NCI-H1092 (cell line): ENCODE measurements at places on chromosomes 4 and X.

DNA sequence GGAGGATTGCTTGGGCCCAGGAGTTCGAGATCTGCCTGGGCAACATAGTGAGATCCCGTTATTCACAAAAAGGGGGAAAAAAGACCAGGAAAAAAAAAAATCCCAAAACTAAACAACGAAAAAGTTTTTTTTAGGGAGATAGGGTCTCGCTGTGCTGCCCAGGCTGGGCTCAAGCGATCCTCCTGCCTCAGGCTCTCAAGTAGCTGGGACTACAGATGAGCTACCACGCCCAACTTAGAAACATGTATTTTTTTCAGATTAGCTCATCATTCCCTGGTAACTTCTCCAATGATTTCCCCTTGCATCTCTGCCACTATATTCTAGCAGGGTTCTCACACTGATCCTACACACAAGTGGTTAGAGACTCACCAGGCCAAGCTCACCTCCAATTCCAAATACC lies 24.4 kb upstream of the IRAK1 start:
- DNase-seq: no peak

- DNase-seq: no peak
Observed at GRCh38 chr4:121464854-121465253, 84.0 kb upstream of the QRFPR start.

DNA sequence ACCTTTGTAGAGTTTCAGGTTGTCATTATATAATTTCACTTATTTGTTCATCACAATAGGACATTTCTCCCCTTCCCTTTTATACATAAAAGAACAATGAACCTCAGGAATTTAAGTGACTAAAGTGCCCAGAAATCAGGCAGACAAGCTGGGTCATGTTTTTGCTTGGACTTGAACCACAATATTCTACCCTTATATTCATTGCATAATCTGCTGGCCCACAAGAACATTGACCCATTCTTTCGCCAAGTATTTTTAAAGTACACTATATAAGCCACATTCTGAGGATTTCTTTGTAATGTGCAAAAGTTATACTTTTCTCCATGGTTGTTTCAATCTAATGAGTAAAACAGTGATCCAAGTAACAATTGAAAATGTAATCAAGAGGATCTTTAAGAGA lies 637.5 kb upstream of the SLIT2 start:
- no peak for DNase-seq

GRCh38 chrX:72634331-72634730 lies 61.7 kb upstream of the HDAC8 start:
- DNase-seq: no peak

DNA sequence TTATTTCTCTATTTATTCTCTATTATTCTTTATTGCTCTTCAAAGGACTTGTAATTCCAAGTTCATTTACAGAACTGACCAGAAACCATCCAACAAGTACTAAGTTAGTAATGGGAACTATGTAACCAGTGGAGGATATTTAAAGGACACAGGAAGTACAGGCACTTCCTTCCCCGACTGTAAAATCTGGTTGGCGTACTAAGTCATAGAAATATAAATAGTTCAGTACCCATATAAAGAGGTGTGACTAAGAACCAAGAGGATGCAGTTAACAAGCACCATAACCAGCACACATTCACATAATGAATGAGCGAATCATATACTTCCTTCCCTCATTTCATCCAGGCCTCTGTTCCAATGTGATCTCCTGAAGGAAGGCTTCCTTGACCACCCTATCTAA lies 3.6 kb upstream of the EIF4E start:
- no peak for DNase-seq

DNA sequence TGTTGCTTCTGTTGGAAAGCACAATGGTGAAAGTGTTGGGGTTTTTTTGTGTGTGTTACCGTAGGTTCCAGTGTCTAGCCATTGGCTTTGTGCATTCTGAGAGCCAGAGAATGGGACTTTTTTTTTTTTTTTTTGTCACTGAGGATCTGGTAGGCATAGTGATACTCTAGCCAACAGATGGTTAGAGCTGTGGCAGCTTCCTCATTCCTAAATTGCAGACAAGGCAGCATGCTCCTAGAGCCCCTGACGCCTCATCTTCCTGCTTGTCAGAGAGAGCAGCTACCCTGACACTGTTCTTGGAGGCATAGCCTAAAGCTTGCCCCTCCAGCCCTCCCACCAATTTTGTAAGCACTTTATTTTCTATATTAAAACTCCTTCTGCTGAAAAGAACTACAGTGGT lies 27.0 kb downstream of the ARHGEF9 start:
- no peak for DNase-seq

DNA sequence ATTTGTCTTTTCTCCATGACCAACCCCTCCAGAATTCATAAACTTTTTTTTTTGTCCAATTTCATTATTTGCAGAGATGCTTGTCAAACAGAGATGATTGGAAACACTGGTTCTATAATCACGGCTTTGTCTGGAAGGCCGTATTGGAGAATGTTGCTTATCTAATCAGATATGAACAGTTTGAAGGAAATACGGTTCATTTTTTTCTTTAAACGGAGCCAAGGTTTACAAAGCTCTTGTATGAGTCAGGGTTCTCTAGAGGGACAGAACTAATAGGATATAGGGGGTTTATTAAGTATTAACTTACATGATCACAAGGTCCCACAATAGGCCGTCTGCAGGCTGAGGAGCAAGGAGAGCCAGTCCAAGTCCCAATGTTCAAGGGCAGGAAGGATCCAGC lies 1415.8 kb downstream of the C4orf33 start:
- DNase-seq: no peak

DNA sequence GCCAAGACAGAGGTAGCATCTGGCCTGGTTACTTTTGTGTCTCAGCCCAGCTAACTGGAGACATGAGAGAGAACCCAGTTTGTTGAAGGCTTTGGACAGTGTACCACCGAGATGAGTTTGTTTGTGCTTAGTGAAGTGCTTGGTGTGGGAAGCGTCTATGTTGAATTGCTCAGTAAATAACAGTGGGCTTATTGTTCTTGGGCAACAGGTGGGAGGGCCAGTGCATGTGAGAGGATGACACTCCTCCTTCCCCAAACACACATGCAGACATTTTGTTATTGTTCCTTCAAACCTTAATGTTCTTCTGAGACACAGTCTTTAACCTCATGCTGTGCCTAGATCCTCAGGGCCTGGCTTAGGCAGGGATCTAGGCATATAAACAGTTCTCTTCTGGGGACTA lies 39.7 kb downstream of the MSN start:
- no peak for DNase-seq

- no peak for DNase-seq
Observed at GRCh38 chr4:100049872-100050271, 99.8 kb upstream of the H2AZ1 start.

- no peak for DNase-seq
Observed at GRCh38 chr4:78439328-78439727, 112.2 kb upstream of the ANXA3 start.

DNA sequence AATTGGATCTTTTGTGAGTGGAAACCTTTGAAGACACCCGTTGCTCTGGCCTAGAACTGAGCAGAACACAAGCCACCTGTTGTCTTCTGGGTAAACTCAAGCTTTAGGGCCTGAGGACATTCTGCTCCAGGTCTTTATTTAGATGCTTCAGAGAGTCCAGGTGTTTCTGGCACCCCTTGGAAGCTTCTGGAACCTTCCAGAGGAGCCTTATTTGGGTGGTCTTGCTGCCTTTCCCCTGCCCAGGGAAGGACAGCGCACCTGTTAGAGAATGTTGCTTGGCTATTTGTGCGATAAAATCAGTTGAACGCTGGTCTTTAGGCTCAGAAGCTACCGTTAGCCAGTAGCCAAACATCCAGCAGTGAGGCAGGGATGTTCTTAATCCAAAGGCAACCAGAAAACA lies 3.0 kb downstream of the ZNF275 start:
- no peak for DNase-seq

DNA sequence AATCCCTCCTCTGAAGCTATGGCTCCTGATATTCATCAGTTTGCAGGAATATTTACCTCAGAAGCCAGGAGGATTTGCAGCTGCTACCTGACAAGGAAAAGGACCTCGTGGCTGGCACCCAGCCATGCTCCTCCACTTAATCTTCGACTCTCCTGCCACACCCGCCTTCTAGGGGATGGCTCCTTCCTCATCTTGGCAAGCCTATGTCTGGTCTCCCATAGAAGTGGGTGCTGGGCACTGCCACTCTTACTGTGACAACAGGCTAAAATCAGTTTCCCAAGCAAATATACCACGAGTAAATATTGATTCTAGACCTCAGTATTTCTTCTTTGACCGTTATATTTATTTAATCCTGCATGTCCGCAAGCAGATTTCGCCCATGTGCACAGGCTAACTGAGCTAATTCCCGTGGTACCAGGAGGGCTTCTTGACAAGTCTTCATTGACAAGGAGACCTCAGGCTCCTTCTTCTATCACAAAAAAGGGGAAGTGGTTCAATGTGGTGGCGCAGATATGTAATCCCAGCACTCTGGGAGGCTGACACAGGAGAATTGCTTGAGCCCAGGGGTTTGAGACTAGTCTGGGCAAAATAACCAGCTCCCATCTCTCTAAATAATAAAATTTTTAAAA lies 52.6 kb upstream of the DCTD start:
- DNase-seq: no peak

DNA sequence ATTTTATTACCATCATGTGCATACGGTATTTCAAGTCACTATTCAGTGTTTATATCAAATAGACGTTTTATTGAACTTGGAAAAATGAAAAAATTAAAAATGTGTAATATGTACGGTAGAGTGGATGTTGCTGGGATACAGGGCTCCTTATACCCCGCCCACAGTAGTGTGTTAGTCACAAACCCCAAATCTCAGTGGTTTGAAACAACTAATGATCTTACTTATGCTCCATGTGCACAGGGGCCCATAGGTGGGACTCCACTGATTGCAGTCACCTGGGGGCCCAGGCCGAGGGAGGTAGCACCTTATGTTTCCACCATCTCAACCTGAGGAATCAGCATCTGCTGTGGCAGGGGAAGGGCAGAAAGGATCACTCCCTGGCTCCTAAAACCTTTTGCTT lies 18.1 kb downstream of the LSM6 start:
- DNase-seq: no peak

DNA sequence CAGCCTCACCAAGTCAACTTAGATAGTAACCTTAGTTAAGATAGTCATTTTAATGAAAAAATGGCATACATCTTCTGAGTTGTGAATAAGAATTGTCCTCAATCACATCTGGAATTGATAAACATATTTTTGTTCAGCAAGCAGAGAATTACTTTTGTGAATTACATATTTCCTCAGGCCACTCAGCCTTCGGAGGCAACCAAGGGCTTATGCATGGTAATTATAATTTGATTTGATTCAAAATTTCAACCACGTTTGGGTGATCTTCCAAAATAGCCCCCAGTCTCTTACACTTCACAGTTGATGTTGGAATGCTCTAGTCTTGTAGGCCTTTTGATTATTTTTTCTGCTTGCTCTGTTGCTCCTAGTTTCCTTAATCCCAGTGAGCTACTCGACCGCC lies 63.4 kb downstream of the GALNTL6 start:
- no peak for DNase-seq

- DNase-seq: no peak
Observed at GRCh38 chrX:119417842-119418241, 18.7 kb downstream of the SLC25A43 start.

DNA sequence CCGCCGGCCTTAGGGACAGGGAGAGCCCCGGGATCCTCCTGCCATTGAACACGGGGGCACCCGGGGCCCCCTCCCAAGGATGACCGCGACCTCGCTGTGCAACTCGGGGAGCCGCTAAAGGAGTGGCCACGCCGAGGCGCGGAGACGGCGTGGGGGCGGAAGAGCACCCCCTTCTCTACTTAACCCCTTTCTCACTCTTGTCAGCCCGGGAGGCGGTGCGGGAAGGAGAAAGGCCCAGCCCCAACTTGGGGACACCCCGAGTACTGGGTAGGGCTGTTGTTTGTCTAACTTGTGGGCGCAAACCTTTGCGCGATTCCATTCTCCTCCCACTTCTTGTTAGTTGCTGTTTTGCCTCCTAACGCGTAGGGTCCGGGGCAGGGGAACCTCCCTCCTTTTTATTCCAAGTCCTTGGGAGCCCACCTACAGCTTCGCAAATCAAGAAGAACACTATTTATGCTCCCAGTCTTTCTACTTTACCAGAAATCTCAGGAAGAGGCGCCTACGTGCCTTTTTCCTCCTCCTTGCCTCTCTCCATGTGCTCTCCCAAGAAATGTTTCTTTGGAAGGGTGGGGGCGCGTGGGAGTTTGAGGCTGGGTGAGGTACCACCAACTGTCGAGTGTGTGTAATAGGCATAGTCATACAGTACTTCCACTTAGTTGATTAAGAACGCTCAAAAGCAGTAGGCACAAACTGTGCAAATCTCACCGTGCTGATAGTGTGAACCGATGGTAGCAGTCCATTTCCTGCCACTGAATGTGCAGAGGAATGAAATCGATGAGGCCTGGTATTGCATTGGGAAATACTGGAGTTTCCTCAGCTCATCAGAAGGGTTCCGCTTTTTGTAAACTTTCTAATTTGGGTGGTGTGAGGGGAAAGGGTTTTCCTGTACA lies 813 bp downstream of the DIAPH2 start:
- DNase-seq: no peak

GRCh38 chr4:113060853-113061252 lies 11.4 kb downstream of the ANK2 start:
- DNase-seq: no peak
